HuH-7 (cell line): ENCODE measurements at places on chromosomes 2 and 18.

- DNase-seq: no peak
Observed at GRCh38 chr2:195488567-195488966, 168.5 kb upstream of the SLC39A10 start.

- no peak for DNase-seq
Observed at GRCh38 chr2:187324631-187325030, 123.4 kb downstream of the CALCRL start.

DNA sequence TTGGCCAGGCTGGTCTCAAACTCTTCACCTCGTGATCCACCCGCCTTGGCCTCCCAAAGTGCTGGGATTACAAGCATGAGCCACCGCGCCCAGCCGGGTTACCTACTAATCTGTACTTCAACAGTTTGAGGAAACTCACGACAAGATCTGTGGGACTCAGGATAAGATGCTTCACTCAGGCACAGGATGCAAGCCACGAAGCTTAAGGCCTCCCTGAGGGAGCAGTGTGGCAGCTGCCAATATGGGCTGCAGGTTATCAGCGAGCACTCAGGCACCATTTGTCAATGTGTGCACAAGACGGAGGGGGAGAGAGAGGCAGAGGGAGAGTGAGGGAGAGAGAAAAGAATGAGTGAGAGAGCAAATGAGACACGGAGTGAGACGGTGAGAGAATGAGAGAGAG is 173.6 kb upstream of the RAB6C start:
- no peak for DNase-seq

- DNase-seq: no peak
Observed at GRCh38 chr2:15814946-15815345, 125.4 kb upstream of the MYCN start.

GRCh38 chr2:28684142-28684858 is 67.3 kb upstream of the PPP1CB start:
- no peak for DNase-seq

GRCh38 chr2:152782171-152782570 is 63.8 kb downstream of the ARL6IP6 start:
- no peak for DNase-seq

- DNase-seq: no peak
Observed at GRCh38 chr2:120999377-121000097, 263.9 kb downstream of the GLI2 start.

- DNase-seq: no peak
Observed at GRCh38 chr2:173028141-173028540, 47.5 kb upstream of the MAP3K20 start.

GRCh38 chr2:100845141-100845991 is 25.4 kb downstream of the NPAS2 start:
- DNase-seq: no peak

- no peak for DNase-seq
Observed at GRCh38 chr2:134268265-134268664, 14.4 kb downstream of the MGAT5 start.

- DNase-seq: no peak
Observed at GRCh38 chr2:235752846-235753245, 259.0 kb downstream of the AGAP1 start.

DNA sequence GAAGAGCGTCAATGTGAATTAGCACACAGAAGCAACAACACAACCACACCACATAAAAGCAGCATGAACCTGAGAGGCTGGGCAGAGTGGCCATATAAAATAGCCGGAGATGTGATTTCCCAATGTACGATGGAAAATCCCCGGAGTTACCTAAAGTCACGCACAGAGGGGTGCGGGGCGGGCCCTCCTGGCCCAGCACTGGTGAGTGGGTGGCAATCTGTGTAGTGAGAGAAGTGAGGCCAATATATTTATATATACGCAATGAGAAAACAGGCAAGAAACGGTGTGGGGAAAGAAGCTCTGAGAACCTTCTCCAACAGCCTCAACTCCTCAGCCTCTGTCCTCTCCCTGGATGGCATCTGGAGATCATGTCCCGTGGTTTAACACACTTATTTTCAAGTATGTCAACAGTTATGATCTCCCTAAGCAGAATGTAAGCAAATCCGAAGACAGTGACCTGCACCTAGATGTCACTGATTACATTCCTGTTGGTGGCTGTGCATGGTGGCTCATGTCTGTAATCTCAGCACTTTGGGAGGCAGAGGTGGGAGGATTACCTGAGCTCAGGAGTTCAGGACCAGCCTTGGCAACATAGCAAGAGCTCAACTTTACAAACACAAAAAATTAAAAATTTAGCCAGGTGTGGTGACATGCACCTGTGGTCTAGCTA is 41.6 kb downstream of the CRACDL start:
- no peak for DNase-seq

DNA sequence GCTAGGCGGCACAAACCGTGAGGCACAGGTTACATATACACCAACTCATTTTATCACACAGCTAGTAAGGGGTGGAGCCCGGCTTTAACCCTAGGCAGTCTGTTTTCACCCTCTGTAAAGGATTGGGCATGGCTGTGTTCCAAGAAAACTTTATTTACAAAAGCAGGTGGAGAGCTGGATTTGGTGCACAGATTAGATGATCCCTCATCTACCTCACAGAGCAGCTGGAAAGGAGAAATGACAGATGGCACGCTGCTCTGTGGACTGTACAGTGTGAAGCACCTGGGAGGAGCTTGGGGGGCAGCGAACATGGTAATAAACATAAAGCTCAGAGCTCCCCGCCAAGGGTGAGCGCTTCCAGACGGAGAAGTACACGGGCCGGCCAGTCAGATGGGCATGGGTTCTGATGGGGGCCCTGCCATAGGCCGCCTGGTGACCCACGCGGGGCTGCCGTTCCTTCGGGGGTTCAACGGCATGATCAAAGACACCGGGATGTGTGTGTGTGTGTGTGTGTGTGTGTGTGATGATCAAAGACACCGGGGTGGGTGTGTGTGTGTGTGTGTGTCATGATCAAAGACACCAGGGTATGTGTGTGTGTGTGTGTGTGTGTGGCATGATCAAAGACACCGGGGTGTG is 862 bp upstream of the TMEM177 start:
- peak; percentile 35 for DNase-seq

GRCh38 chr2:46801731-46802664 is 113.6 kb downstream of the MCFD2 start:
- DNase-seq: no peak

GRCh38 chr2:60885683-60886082 is 4.3 kb downstream of the REL start:
- DNase-seq: peak; percentile 59

DNA sequence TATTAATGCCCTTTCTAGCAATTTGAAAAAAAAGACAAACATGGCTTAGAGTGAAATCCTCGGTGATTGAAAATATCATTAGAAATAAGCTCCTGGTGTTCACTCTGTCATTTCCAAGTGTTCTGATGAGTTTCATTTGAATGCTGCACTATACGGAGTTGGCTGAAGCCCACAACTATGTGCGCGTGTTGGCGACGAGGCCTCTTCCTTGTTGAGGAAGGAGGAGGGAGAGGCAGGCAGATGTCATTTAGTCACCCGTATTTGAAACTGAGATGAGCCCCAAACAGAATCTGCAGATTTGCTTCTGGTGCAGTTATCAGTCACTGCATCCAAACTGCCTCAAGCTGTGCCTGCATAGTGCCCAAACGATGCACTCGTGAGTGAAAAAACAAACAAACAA is 23.5 kb upstream of the SKOR2 start:
- no peak for DNase-seq

- DNase-seq: no peak
Observed at GRCh38 chr2:160566717-160567116, 73.1 kb upstream of the RBMS1 start.

DNA sequence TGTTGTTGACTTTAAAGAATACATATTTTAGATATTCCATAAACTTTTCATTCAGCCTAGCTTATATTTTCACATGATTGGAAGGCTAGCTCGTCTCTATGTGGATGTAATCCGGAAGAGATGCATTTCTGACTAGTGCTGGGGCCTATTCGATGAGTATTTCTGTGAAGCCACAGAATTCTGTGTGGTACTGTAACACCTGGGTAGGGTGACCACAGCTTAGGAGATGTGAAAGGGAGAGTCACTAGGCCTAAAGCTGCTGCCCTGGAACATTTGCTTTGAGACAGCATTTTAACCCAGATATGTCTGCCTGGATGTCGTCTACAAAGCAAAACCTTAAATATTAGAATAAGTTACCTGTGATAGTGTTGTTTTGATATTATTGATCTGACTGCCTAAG is 83.5 kb downstream of the ZNF236 start:
- DNase-seq: no peak

- DNase-seq: no peak
Observed at GRCh38 chr18:69469444-69469919, 68.8 kb downstream of the DOK6 start.

DNA sequence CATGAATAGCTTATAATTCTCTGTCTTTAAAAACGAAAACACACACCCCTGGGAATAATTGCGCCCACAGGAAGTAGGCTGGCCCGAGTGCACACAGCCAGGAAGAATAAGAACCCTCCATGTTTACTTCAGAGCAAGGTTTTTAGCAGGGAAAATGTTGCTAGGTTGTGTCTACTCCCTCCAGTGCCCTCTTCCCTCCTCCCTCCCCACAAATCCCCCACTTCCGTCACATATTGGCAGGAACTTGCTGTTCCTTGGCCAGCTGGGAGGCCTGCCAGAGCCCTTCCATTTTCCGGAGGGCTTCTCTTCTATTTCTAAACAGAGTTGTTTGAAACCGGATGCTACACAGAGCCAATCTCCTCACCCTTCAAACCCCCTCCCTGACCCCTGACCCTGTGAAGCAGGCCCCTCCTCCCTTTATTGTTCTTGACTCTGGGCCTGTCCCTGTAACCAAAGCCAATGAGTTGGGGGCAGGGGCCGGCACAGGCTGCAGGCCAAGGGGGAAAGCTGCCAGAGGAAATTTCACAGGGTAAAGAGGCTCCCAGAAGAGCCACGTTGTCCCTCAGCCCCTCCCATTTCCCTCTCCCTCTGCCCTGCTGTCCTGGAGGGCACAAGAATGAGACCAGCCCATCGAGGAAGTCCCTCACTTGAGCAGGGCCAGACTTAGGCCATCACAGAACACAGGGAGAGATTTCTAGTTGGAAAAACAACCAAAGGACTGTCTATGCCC is 49.8 kb upstream of the LGALSL start:
- peak; percentile 62 for DNase-seq

DNA sequence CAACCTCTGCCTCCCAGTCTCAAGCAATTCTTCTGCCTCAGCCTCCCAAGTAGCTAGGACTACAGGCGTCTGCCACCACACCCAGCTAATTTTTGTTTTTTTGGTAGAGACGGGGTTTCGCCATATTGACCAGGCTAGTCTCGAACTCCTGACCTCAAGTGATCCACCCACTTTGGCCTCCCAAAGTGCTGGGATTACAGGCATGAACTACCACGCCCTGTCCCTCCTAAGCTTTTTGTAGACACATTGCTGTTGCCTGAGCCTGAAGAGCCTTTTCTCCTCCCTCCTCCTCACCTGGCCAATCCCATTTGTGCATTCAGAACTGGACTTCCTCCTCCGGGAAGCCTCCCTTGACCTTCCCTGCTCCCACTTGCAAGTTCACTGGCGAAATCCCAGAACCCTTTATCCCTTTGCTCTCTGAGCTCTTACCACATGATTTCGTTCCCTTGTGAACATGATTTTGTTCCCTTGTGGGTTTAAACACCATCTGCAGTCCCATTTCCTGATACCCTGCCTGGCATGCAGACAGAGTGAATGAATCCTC is 2.6 kb downstream of the C2orf72 start:
- no peak for DNase-seq

DNA sequence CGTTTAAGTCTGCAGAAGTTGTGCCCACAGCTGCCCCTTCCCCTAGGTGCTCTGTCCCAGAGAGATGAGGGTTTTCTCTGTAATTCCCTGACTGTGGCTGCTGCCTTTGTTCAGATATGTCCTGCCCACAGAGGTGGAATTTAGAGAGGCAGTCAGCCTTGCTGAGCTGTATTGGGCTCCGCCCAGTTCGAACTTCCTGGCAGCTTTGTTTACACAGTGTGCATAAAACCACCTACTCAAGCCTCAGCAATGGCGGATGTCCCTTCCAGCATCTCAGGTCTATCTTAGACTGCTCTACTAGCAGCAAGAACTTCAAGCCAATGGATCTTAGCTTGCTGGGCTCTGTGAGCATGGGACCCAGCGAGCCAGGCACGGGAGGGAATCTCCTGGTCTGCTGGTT is 48.1 kb downstream of the LHCGR start:
- no peak for DNase-seq

GRCh38 chr2:110874453-110875383 is 142.3 kb downstream of the ACOXL start:
- DNase-seq: no peak

- no peak for DNase-seq
Observed at GRCh38 chr2:105929516-105929915, 184.8 kb downstream of the NCK2 start.

- no peak for DNase-seq
Observed at GRCh38 chr18:44396550-44396949, 284.1 kb upstream of the SETBP1 start.

GRCh38 chr2:207086136-207086535 is 79.6 kb downstream of the KLF7 start:
- DNase-seq: no peak

- DNase-seq: no peak
Observed at GRCh38 chr2:168697668-168698121, 104.7 kb upstream of the NOSTRIN start.

GRCh38 chr18:14086458-14087231 is 45.6 kb downstream of the ZNF519 start:
- peak; percentile 44 for DNase-seq

- DNase-seq: no peak
Observed at GRCh38 chr2:44741507-44741906, 200.0 kb upstream of the SIX3 start.

- DNase-seq: no peak
Observed at GRCh38 chr2:24474053-24474452, 17.0 kb upstream of the NCOA1 start.

- peak; percentile 40 for DNase-seq
Observed at GRCh38 chr2:88590998-88591613, 36.2 kb downstream of the EIF2AK3 start.

DNA sequence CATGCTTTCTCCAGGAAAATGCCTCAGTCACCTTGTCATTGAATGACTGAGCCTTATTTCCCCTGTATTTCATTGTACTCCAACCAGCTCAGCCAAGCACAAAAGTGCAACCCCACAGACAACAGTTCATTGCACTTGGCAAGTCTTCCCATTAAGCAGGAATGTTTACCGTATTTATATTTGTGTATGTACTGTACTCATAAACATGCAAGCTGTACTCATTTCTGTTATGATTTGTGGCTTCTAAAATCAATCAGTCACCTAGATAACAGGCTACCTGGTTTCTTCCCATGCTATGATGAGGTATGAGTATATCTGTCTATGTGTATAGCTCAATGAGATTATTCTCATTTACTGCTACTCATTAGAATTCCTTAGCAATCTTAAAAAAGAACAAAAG is 505.5 kb upstream of the FAM98A start:
- no peak for DNase-seq

DNA sequence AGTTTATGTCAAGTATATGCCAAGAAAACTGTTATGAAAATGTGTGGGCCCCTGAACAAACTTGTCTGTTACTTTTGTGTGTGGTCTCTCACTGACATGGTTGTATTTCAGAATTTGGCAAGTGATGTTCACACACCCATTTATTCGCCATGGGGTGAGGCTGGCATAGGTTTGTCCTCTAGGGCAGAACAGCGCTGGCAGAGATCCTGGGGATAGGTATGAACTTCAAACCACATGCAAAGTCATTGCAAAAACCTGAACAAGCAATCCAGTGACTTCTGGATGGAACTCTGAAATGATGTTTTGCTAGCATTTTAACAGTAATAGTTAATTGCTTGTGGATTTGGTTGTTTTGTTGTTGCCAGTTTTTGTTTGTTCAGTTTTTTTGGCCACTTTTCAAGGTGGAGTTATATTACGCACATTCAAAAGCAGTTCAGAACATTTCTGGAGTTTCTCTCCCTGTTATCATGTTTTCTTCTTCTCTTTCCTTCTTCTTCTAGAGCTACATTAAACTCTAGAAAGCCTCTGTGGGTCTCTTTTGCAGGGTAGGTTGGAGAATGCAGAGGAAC is 78.5 kb downstream of the MDH1 start:
- DNase-seq: no peak
